Ascending aorta (tissue), 2 donors: ENCODE measurements at places on chromosomes 1 and 21. TPM values are rescaled to one million over a fixed set of nuclear protein-coding genes. Genes with fewer than 3 reads are reported as not detected.
A peak's percentile ranks its signal among the peaks of the same experiment; 100 is the strongest.

DNA sequence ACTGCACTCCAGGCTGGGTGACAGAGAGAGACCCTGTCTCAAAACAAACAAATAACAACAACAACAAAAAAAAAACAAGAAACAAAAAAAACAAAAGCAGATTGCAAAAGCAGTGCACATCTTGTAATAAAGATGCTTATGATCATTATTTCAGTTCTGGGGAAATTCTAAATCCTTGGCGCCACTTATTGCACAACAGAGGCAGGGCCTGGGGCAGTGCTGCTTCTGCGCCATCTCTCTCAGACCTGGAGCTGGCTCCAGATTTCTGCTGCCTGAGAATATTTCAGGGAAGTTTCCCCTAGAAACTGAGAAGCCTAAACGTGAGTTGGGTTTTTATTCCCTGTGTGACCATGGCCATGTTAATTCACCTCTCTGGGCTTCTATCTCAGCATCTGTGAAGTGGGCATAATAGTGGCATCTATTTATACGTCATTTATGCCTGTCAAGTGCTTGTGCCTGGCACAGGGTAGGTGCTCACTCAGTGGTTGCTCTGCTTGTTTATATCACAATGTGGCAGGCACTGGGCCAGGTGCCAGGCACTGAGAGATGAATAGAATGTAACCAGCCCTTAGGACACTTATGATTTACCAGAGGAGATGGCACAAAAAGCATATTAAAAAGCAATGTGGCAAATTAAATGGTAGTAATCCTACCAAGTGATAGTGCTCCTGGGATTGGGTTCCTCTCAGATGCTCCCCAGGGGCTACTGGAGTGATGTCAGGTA lies 67.9 kb downstream of the MDM4 start:
- DNase-seq, result no peak

KIF14 gene
- total RNA-seq, result not detected

RGS5 gene
- total RNA-seq, result 732 TPM

PRKCZ gene
- 1.3 TPM for total RNA-seq

GRCh38 chr21:27424601-27425000 lies 457.7 kb upstream of the ADAMTS5 start:
- no peak for DNase-seq

DNA sequence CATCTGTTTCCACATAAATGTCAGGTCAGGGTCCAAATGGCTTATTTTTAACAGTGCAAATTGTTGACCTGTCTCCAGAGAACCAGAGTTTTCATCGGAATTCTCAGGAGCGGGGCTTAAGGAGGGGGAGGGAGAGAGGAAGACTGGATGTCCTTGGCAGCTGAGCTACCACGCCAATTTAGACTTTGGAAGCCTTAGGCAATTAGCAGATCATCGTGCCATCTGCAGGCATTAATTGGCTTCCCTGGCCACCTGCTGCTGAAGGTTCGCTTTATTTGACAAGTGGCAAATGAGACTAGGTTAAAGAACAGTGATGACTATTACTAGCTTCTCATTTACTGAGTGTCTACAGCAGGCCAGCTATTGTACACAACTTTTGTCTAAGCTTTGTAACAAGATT lies 43.7 kb downstream of the HLX start:
- DNase-seq, result no peak

GRCh38 chr1:92826792-92827191 lies 5.0 kb upstream of the RPL5 start:
- no peak for DNase-seq

RHOU gene
- total RNA-seq, result 27.7 TPM

DNA sequence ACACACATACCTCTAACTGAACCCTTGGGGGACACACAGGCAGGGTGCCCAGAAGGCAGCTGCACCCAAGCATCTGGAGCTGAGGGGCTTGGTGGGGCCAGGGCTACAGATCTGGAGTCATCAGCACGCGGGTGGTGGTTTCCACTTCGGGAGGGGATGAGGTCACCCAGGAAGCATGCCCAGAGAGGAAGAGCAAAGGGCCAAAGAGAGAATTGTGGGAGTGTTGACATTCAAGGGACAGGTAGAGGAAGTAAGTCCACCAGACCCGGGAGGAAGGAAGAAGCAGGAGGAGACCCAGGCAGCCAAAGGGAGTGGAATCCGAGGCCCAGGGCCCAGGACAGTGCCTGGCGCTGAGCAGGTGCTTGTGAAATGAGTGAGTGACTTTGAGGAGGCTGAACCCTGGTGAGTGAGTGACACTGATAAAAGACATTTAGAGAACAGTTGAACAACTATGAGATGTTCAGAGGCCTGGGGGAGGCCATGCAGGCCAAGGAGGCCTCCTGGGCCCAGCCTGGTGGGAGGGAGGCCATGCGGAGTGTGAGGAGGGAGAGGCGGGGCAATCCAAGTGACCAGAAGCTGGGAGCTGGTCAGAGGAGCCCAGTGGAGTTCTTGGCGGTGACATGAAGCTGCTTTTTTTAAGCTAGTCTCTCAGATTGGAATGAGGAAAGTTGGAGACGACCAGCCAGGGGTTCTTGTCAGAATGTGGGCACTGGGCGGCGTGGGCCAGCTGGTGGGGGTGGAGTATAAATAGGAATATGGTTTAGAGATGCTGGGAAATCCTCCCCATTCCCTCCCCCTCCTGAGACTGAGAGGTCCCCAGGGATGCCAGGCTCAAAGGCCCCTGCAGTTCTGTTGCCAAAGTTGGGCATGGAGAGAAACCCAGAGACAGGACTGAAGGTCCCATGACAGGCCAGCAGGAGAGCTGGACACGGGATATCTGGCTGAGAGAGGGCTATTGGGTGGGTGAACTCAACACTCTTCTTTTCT lies 7.9 kb downstream of the CDK18 start:
- peak; percentile 22 for DNase-seq

- DNase-seq, result peak; percentile 75
Observed at GRCh38 chr1:234495231-234495990, 16.4 kb upstream of the TARBP1 start.

GRCh38 chr1:234484991-234485739 lies 6.2 kb upstream of the TARBP1 start:
- DNase-seq, result no peak

CA6 gene
- total RNA-seq, result not detected

DNA sequence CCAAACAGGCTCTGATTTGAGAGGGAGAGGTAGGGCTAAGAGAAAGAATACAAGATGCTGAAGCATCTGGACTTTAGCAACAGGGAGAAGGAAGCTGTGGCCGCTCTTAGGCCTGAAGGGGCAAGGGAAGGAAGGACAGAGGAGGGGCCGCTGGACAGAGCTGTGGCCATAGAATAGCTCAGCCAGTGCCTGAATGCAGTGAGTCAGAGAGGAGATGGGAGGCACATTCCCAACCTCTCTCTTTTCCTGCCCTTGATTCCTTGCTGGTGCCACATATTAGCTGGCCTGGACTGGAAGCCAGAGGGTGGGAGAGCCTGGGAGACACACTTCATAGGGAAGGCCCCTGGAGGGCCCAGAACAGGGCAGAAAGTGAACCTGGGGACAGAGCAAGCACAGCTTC lies 83.4 kb upstream of the POU3F1 start:
- no peak for DNase-seq

DNA sequence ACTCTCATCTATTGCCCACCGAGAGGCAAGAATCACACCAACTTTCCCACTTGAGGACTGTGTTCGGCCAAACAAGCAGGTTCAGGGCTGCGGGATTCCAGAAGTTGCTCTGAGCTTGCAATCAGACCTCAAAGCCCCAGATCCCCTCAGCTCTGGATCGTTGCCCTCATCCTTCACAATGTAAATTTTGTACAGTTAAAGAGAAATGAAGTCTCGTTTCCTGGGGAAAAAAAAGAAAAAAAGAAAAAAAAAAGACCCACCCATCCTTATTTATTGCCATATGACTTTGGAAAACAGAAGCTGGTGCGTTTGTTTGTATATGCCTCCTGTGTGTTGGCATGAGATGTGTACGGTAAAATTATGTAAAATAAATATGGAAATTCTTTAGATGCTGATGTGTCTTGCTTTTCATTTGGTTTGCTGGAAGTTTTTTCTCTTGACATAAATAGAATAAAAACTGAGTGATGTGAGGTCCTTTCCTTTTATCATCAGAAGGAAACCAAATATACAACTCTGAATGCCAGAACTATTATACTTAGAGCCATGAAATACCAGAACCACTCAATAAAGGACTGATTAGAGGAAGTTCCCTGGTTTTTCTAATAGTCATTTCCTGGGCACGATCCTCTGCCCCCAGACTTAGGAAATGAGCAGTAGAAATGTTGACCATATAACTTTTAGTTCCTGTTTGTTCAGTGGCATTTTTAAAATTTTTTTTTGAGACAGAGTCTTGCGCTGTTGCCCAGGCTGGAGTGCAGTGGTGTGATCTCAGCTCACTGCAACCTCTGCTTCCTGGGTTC lies 48.7 kb downstream of the LHX4 start:
- no peak for DNase-seq

DNA sequence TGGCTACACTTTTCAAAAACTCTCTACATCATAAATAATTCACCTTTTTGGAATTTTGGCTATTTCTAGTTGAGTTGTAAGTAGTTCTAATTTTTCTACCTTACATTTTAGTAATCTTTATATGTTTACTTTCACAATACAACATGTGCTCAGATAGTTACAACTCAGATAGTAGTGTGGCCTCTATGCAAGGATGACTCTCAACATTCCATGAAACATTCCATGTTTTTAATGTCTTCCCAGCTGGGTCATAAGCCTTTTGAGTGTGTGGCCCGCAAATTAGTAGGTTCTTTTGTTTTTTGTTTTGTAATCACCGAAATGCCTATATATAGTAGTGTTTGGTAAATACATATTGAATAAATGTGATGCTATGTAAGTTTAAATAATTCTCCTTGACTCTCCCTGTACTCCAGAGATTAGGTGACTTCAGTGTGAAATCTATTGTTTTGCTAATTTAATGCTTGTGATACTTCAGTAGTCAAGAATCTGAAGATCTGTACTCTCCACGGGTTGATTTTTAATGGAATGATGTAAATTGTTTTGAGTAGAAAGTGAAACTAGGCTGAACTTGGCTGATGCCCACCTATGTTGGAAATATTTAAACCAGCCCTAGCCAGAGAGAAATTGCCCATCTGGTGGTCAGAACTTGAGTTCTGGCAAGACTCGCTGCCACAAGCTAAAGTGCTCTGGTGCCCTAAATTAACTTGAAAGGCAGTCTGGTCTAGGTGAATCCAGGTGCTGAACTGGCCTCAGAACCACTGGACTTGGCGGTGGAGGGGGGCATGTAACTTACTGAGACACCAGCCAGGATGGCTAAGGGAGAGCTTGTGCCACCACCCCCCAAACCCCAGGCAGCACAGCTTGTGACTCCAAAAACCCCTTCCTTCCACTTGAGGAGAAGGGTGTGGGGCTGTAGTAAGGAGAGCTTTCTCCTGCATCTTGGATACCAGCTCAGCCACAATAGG lies 165.6 kb downstream of the USP25 start:
- DNase-seq, result no peak
